ENCODE measurements at places on chromosomes 12 and 14.

GRCh38 chr12:120356567-120357030, 12.4 kb downstream of the MSI1 start:
- DNase-seq = peak; percentile 63

GRCh38 chr12:96502477-96502876, 13.1 kb downstream of the CFAP54 start:
- DNase-seq = no peak

DNA sequence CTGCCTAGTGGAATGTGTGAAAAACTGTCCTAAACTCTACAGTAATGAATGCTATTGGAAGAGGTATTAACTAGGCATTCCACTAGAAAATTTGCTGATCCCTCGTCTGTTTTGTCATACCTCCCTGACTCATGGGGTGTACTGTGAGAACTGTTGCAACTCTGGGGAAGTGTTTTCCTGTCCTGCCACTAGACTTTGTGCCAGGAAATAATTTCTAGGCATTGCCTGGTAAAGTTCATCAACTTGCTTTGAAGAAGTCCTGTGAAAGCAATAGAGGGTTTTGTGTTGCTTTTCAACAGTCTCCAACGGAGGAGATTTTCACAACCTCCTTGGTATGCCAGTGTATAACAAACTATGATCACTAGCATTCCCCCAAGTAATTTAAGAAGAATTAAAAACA, 139.9 kb downstream of the AKAP6 start:
- DNase-seq = no peak

- DNase-seq = no peak
These were observed 170.6 kb upstream of the MDGA2 start for GRCh38 chr14:47846008-47846407.

DNA sequence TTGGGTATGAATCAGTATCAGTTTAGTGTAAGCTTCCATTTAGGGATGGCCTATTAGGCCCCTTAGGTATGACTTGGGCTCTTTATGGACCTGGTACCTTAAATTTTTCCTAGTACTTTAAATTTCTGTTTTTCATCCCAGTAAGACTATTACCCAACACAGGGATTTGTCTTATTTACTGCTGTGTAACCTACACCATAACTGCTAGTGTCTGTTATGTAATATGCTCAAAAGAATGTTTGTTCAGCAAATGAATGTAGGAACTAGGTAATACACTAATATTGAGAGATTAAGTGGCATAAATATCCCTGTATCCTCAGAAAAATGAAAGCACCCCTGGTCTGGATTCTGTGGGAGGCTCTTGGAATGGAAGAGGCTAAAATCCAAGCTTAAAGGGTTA, 63.7 kb upstream of the YARS2 start:
- no peak for DNase-seq

GRCh38 chr12:130114952-130115351, 47.3 kb upstream of the FZD10 start:
- DNase-seq = no peak

DNA sequence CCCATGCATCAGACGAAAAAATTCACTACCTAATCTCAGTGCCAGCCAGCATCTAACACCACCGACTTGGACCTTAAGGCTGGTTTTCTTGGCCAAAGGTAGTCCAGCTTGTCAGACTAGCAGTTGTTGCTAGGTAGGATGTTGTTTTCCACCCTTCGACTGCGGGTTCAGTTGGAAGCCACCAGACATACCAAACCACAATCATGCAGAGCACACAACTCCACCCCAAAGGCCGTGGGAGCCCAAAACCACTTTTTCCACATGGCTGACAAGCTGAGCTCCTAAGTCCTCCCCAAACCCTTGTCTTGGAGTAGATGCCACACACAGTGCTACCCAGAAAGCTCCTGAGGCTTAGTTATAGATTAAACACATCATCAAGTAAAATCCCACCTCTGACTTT, 46.8 kb downstream of the LRIG3 start:
- DNase-seq = no peak

DNA sequence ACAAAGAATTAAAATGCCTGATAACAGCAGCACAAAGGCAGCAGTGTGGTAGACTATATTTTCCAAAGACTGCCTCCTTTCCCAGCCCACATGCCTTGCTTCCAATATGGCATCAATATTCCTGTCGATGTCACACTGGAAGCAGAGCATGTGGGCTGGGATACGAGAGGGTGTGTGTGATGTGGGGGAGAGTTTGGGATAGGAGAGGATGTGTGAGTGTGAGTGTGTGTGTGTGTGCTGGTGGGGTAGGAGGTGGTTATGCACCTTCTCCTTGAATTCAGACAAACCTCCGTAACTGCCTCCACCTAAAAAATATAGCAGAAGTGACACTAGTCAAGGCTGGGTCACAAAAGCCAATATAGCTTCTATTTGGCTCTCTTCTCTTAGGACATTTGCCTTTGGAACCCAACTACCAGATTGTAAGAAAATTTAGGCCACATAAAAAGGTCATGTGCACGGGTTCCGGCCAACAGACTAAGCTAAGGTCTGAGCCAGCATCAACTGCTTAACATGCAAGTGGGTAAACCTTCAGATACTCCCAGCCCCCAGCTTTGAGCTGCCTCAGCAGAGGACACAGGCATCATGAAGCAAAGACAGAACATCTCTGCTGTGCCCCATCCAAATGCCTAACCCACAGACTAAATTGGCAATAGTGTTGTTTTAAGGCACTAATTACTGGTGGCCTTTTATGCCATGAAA, 29.5 kb downstream of the SPPL3 start:
- DNase-seq = no peak

- no peak for DNase-seq
These were observed 68.1 kb downstream of the TTC9 start for GRCh38 chr14:70709726-70710382.

GRCh38 chr14:47278233-47278842, 397.1 kb downstream of the MDGA2 start:
- DNase-seq = no peak

DNA sequence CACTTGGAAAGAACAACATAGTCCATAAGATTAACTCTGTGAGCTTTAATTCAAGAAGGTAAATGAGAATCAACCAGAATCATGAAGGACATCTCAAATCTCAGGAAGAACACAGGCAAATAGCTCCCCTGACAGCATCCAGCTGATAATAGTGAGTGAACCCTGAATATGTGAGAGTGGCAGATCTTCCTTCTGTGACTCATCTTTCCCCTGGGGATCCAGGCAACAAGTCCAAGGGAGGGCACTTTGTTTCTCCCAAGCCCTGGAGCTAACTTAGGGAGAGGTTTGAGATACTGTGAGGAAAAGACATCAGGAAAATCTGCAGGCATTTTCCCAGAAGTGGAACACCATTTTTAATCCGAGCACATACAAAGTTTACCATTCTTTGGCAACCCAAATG, 763.9 kb upstream of the MGAT4C start:
- no peak for DNase-seq
